ENCODE measurements at places on chromosomes 2 and 18.

GRCh38 chr2:157508676-157509075 is 64.8 kb upstream of the CYTIP start:
- no peak for DNase-seq

DNA sequence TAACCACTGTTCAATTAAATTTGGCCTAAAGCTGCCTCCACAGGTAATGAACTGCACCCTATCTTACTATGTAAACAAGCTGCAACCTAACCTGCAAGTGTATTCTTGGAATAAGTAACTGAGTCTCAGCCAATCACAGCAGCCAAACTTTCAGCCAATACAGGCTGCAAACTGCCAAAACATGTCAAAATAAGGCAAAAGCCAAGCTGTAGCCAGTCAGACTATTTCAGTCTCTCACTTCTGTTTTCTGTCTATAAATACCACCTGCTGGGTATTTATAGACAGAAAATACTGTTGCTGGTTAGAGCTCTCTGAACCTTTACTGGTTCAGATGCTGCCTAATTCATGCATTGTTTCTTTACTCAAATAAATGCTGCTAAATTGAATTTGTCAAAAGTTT is 14.3 kb downstream of the C2orf76 start:
- DNase-seq: no peak

DNA sequence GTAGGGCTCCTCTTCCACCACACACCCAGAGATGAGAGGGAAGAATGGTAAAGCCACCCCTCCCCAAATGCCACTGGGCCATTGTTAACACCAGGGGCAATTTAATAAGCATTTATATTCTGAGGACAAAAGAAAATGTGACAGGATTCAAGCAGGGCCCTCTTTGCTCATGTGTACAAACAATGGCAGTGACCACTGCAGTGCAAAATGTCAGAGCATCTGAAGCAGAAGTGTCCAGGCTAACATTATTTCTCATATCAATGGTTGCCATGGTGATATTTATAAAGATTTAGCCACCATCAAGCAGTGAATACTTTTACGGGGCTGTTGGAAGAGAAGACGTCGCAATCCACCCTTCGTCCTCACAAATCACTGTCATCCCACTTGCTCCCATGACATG is 10.8 kb upstream of the EPB41L3 start:
- no peak for DNase-seq

DNA sequence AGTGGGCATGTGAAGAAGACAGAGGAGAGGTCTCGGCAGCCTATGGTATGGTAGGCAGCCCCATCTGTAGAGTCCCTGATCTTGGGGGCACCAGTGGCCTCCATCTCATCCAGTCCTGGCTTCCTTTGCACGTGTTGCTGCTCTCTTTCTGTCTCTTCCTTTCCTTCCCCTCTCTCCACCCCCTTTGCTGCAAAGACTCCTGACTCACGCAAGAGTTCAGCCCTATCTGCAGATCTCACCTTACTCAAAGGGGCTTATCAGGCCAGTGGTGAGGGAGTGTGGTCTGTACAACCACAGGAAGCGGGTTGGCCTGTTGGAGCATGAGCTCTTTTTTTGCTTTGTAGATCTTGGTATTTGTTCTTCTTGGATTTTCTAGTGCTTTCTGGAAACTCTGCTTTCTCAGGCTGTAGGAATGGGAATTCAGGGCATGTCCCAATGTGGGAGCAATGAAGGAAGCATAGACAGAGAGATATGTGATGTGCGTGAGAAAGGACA is 14.6 kb upstream of the NT5DC4 start:
- DNase-seq: peak; percentile 89

DNA sequence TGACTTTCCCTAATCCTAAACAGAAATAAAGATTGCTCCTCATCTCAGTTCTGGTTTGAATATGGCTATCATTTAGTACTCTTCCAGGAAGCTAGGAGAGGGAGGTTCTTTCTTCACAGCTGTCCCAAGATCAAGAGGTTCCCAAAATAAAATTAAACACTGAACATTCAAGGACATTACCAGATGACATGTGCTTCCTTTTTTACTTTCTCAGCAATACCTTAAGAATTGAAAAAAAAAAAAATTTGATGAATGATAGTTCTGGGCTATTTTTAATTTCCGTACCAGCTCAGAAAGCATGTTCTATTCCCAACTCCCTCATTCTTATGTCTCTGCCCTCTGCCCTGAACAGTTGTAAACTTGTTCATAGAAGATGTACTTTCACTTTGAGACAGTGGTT is 61.7 kb upstream of the MYL1 start:
- DNase-seq: no peak

DNA sequence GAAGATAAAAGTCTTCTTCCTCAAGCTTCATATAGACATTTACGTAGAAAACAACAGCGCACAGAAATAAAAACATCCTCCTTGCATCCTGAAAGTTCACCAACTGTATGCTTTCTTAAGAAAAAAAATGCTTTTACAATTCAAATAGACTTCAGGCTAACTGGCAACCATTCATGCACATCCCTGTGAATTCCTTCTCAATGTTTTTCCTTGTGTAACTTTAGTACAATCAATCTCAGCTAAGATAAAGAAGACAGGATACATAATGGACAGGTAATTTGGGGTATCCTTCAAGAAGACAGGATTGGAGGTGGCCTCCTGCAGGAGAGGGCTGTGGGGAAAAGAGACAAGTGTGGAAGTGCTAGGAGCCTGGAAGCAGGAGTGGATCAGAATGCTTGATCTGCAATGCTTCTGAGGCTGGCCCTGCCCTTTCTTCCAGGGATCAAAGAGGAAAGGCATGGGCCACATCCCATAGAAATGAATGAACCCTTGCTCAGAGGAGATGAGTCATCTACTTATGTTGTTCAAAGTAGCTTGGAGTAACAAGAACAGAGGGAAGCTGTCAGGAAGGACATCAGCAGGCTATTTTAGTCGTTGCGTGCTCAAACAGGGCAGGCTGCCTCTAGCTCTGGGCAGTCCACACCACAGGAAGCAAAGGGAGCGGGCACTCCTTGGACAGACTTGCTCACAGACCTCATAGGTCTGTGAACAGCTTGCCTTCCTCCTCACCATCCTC is 126.6 kb downstream of the TMEM131 start:
- no peak for DNase-seq

DNA sequence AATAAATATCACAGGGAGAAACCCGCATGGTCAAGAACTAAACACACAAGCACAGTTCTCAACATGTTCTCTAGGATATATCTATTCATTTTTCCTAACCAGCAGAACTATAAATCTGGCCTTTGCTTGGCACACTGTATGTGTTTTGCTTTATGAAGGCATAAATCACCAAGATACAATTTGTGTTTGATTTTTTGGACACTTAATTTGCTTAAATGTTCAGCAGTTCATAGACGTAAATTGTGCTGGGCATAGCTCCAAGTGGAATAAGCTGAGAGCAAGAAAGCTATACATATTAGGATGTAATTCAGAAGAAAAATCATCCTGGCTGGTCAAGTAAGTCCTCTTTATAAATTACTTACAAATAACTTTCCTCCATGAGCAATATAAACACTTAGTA is 341.5 kb upstream of the ATP5MC3 start:
- no peak for DNase-seq

- DNase-seq: no peak
These were observed 97.0 kb upstream of the RFX8 start for GRCh38 chr2:101571951-101572350.

DNA sequence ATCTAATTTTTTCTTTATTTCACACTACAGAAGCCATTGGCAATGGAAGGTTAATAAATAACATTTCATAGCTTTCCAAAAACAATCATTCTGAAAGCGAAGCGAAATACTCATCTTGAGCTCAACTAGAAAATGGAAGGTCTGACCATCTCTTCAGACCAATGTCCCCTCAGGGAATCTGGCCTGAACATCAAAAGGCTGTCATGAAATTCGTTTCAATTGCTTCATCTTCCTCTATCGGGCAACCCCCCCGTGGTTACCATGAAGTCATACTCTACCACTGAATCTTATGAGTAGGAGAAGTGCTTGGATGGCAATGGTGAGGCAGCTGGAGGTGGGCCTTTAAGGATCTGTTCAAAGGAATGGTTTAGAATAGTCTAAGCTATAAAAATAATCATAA is 22.9 kb upstream of the CYTIP start:
- DNase-seq: peak; percentile 62

- no peak for DNase-seq
These were observed 36.0 kb downstream of the PPP4R3B start for GRCh38 chr2:55581435-55581834.

DNA sequence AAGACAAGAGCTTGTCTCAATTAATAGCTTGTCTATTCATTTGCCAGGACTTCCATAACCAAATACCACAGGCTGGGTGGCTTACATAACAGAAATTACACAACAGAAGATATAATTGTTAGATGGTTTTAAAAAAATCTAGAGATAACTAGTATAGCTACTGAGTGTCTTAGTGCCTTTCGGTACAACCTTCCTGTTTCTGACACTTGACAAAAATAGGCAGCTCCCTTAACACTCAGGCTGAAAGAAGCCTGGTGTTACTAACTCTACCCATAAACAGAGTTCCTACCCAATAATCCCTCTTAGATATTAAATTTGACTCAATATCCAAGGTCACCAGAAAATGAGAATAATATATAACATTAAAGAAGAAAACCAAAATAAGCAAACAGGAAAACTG is 129.7 kb downstream of the BARD1 start:
- DNase-seq: no peak

DNA sequence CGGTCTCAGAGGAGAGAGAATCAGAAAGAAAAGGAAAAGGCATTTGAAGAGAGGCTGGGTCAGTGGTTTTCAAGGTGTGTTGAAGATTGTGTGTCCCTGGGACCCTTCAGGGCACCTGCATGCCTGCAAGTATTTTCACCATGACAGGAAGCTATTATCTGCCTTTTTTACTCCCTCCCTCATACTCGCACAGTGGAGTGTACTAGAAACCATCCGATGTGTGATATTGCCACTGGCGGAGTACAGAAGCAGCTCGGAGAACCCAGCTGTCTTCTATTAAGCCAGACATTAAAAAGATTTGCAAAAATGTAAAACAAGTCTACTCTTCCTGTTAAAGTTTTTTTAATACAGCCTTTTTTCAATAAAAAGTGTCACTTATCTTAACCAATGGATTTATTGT is 33.7 kb upstream of the RFX8 start:
- no peak for DNase-seq

DNA sequence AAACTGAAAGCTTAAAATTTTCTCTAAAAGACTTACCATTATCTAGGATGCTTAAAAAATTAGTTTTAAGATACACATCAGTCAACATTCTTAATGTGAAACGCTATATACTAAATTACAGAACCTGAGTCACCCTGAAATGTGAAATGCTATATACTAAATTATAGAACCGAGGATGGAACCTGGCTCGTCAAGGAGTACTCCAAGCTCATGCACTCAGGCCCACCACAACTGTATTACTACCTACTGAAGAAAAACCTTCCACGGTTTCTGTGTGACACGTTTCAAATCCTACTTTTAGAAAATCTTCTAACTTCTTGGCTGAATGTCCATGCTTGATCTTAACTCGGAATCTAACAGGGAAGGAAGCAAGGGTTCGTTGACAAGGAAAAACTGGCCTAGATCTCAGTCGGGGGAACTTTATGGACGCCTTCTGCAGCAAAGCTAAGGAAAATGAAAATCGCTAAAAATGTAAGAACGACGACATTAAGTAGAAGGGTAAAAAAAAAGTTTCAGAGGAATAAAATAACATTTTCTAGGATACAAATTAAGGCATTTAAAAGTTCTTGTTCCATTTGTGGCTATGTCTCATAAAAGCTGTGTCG is 1.4 kb downstream of the PRKD3 start:
- DNase-seq: no peak

DNA sequence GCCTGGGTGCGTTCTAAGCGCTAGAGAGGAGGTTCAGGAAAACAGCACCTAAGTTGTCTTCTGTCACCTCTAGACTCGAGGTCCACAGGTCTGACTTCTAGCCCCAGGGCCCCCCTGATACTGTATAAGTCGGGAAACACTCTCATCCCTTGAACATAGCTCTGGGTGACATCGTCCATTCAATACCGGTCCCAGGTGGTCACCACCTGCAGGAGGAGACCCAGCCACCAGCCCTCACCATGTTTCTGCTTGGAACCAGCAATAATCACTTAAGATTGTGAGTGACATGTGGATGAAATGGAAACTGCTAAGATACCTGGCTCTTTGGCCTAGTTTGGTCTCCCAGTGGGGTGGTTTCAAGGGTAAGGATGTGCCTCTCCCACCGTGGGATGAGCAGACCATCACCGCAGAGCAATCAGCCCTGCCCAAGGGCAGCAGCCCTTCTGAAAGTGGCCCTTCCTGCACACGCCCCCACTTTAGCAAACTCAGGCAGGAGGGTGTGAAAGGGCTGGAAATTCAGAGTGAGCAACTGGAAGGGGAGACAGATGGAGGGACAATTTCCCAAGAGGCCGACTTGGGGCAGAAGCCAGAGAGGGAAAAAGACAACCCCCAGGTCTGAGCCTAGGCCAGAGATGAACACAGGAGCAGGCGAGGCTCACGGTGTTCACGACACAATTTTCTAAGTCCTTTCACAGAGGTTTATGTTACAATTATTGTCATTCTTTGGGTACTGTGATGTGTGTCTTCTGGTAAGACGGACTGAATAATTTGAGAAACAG is 95.2 kb downstream of the ZNF516 start:
- DNase-seq: no peak

- DNase-seq: no peak
These were observed 551.3 kb upstream of the RAB6C start for GRCh38 chr2:129428086-129428660.

DNA sequence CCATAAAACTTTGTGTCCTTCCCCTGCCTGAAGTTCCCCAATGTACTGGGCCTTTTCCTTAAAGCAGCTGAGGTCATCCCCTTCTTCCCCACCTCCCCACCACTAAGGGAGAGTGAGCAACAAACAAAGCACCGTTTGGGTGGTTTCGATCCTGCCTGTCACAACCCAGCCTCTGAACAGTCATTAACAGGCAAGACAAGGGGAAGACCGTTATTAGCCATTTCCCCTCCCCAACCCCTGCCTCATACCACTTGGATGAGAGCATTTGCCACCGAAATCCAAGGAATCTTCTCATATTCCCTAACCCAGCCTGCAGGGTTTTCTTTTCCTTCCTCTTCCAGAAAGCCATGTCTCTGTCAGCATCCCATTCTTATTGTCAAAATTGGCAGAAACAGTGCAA is 65.6 kb downstream of the STRADB start:
- DNase-seq: no peak

DNA sequence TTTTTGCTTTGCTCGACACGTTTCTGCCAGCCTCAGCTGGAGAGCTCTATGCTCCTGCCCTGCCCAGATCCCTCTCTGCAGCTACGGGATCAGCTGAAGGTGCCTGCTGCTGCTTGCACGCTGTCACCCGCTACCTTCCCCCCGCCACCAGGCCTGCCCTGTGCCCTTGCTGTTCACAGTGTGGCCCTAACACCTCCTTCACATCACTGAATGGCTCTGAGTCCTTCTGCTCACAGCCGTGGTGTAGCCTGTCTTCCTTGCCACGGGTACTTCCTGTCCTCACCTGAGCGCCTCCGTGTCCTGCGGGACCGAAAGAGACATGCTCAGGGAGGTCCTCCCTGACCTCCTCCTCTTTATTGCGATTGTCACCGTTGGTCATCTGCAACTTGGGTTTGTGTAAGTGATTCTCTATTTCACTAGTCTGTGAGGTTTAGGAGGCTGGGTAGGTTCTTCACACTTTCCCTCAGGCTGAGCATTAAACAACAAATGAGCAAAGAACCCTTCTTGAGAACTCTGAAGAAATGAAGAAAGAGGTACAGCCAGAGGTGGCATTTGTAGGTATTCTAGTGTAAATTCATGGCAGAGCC is 127.5 kb downstream of the NCK2 start:
- no peak for DNase-seq
